Hematopoietic multipotent progenitor cell treated with erythropoietin and hydrocortisone succinate and interleukin-3 and kit ligand, for 17 days (in vitro differentiated cells): ENCODE measurements at places on chromosomes 5 and 9.

DNA sequence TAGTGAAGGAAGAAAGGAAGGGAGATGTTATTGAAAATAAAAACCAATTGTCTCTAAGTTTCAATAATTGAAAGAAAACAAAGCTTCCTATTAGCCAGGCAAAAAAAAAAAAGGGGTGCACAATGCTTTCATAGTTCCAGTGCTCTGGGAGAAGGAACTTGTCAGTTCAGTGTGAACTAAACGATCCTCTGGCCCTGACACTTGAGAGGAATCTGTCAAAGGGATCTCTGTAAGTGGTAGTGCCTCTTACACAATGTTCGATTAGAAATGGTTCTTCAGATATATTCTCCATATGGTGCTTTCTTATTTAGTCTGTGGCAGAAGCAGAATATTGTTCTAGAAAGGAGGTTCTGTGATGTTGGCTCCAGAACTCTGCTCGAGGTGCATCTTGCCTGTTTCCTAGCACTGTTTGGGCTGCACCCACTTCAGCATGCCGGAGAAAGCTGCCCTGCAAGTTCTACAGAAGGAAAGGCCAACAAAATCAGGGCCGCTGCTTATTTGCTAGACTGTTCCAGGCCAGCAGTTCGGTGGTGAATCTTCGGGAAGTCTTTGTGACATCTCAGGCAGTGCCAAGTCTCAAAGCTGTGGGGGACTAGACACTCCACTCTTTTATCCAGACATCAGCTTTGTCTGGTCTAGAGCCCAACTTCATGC, 90.9 kb downstream of the PIK3R1 start:
- no peak for DNase-seq

GRCh38 chr9:134469041-134469875, 143.0 kb downstream of the RXRA start:
- no peak for DNase-seq

DNA sequence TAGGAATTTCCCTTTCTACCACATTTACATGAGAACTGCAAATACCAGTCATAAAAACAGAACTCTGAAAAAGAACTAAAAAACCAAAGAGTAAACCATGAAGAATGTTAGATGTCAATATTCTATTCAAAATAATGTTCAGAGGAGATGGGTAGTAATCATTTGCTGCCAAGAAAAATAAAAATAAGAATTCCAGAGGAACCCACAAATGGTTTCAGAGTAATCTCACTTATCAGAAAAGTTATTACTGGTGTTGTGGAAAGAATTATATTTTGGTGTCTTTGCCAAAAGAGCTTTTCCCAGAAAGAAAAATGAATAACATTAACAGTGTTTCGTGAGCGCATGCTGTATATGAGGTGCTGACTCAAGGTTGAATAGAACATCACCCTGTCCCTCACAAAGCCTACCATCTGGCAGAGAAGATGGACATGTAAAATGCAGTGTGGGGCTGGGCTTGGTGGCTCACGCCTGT, 35.6 kb downstream of the GPR21 start:
- DNase-seq: no peak

- DNase-seq: no peak
Measured at GRCh38 chr9:16030528-16031185, 477.8 kb downstream of the CCDC171 start.

GRCh38 chr9:89609426-89610006, 4.7 kb downstream of the GADD45G start:
- no peak for DNase-seq

GRCh38 chr5:59553992-59554391, 339.5 kb downstream of the PDE4D start:
- no peak for DNase-seq

- DNase-seq: no peak
Measured at GRCh38 chr5:58265246-58265930, 194.5 kb downstream of the PLK2 start.
